ENCODE measurements at places on chromosomes 5 and 9.

DNA sequence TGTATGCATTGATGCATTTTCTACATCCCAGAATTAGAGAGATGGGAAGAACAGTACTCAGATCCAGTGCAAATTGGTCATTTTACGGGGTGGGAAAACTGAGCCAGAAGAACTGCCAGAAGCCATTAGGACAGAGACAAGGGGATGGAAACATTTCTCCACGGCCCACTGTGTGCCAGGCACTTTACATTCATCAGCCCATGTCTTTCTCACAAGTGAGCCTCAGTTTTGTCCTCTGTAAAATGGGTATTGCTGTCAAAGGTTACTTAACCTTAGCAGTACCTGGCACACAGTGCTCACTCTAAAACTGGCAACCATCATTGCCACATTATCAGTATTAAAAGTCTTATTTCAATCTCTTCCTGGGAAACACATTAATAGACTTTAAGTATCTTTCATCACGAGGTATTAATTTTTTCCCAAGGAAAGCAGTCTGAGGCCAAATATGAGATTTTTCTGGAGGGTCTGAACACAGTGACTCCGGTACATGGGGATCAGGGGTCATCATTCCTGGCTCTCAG lies 5.2 kb downstream of the DUSP1 start:
- DNase-seq: no peak

GRCh38 chr5:167770461-167770860 lies 521.0 kb upstream of the WWC1 start:
- no peak for DNase-seq

- DNase-seq: no peak
Measured at GRCh38 chr9:132774886-132775285, 103.2 kb downstream of the AK8 start.

GRCh38 chr5:65012301-65012892 lies 243.7 kb downstream of the CWC27 start:
- no peak for DNase-seq

DNA sequence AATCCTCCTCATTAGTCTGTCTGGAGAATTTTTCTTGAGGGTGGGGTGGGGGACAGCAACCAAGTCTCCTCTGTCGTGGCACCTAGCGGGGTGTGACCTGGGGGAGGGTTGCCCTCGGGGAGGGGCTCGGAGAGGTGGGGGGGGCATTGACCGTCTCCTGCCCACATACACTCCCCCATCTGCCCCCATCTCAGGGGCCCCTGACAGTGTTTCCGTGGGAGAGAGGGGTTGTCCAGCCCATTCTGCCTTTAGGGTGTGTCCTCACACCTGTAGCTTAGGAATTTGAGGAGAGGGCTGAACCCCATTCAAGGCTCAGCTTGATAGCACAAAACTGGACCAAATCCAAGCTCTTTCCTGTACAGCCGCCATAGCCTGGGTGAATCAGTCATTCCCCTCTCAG lies 5.9 kb upstream of the CXXC5 start:
- DNase-seq: no peak

- no peak for DNase-seq
Measured at GRCh38 chr9:1869843-1870242, 145.3 kb upstream of the SMARCA2 start.

DNA sequence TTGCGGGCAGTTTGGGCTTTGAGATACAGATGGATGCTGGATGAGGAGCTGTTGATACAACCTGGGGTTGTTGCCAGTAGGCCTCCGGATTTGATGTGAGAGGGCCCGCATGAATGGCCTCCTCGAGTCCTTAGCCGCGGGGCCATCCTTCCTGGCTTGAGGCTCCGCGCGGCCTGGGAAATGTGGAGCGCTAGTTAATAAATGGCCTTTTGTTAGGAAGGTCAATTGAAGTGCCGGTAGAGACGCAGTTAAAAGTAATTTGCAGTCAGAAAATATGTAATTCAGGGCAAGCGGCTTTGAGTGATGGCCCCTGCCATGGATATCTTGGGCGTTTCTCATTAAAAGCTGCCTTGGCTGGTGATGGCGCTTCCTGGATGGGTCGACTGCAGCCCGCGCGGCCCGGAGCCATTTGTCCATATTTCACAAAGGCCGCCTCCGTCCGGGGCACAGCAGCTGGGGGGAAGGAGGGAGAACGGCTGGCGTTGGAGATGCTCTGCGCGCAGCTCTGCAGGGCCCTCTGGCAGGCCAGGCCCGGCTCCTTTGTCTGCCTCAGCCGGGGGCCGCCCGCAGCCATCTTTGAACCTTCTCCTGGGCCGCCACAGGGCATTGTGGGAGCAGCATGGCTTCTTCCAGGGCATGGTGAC lies 11.2 kb downstream of the MVB12B start:
- no peak for DNase-seq

DNA sequence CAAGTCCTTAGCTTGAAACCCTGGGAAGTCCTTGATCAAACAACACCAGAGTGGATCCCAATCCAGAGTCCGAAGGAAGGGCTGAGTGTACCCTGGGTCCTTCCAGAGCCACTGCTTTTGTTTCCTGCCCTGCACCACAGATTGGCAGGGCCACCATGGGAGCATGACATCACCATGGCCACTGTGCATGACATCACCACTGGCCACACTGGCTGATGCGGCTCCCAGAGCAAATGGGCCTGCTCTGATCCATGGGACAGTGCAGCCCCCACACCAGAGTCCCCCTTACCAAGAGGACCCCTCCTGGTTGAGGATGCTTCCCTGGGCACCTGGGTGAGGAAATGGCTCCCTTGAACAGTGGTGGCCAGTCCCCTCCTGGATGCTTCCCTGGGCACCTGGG lies 9.9 kb downstream of the SLC6A3 start:
- DNase-seq: peak; percentile 18

DNA sequence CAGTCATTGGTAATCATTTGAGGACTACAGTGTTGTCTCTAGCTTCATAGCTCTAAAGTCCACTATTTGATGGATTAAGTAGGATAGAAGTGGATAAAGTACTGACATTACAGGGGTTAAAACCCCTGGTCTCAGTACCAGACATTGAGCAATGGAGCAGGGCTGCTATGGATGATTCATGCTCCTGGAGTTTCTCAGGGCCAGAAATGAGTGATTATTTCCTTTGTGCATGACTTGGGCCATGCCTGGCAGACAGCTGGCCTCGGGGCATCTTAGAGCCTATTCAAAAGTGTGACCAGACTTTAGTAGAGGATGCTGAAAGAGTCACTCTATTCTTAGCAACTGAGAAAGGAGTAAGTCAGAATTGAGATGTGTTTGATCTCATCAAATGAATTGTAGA lies 350.7 kb upstream of the TLE4 start:
- DNase-seq: no peak

GRCh38 chr5:125536095-125536494 lies 789.7 kb upstream of the ZNF608 start:
- no peak for DNase-seq
